ENCODE measurements at places on chromosomes 1 and 21. TPM values are rescaled to one million over a fixed set of nuclear protein-coding genes. Genes with fewer than 3 reads are reported as not detected.

The CLEC20A gene
- not detected for total RNA-seq

The CLDN17 gene
- total RNA-seq, result not detected

The FAM177B gene
- total RNA-seq, result not detected

The HECTD3 gene
- 18.5 TPM for total RNA-seq

The CYP4X1 gene
- under 0.01 TPM for total RNA-seq

The TAS1R1 gene
- not detected for total RNA-seq

The COL16A1 gene
- 146 TPM for total RNA-seq

The LENEP gene
- total RNA-seq, result 0.82 TPM

The C1QB gene
- total RNA-seq, result not detected

The DNAI4 gene
- 6.0 TPM for total RNA-seq

The GPA33 gene
- not detected for total RNA-seq

The ITGB2 gene
- total RNA-seq, result 2.7 TPM

The GBP5 gene
- not detected for total RNA-seq

The HSPA13 gene
- total RNA-seq, result 48.3 TPM

The WNT9A gene
- 7.2 TPM for total RNA-seq

The ST6GALNAC5 gene
- total RNA-seq, result 3.7 TPM

The DDR2 gene
- total RNA-seq, result 17.0 TPM

The OR2L2 gene
- total RNA-seq, result 0.19 TPM

The EPHB2 gene
- total RNA-seq, result 46.3 TPM

The ZSWIM5 gene
- total RNA-seq, result 0.50 TPM

The FRRS1 gene
- 31.0 TPM for total RNA-seq
